ENCODE measurements at places on chromosomes 5 and 9. TPM values are rescaled to one million over a fixed set of nuclear protein-coding genes. Genes with fewer than 3 reads are reported as not detected.
A peak's percentile ranks its signal among the peaks of the same experiment; 100 is the strongest.

Gene ACTBL2
- total RNA-seq, result not detected

Gene HMMR
- 0.47 TPM for total RNA-seq

Gene ARL14EPL
- not detected for total RNA-seq

Gene FREM1
- not detected for total RNA-seq

Gene DIPK1B
- 0.58 TPM for total RNA-seq

Gene DBH
- total RNA-seq, result not detected

Gene BARHL1
- not detected for total RNA-seq

DNA sequence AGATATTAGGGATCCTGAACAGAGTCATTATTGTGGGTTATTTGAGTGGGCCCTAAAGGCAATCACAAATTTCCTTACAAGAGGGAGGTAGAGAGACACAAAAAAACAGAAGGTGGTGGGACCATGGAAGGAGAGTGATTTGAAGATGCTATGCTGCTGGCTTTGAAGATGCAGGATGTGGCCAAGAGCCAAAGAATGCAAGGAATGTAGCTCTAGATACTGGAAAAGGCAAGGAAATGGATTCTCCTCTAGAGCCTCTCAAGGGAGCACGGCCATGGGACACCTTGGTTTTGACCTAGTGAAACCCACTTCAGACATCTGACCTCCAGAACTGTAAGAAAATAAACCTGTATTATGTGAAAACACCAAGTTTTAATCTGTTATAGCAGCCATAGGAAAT, 53.8 kb downstream of the TTC39B start:
- H3K4me3 ChIP-seq, result no peak overlapping the region
- H3K4me1 ChIP-seq, result peaks cover 37% of the 10 kb centered on the region
- no peak for DNase-seq
- no peaks in the 10 kb centered on the region for H3K36me3 ChIP-seq
- H3K27ac ChIP-seq, result no peak overlapping the region

- H3K27ac ChIP-seq, result no peak overlapping the region
- peaks cover 6% of the 10 kb centered on the region for H3K36me3 ChIP-seq
- DNase-seq, result no peak
These were observed 139.4 kb downstream of the ATG10 start for GRCh38 chr5:82111191-82111590.

DNA sequence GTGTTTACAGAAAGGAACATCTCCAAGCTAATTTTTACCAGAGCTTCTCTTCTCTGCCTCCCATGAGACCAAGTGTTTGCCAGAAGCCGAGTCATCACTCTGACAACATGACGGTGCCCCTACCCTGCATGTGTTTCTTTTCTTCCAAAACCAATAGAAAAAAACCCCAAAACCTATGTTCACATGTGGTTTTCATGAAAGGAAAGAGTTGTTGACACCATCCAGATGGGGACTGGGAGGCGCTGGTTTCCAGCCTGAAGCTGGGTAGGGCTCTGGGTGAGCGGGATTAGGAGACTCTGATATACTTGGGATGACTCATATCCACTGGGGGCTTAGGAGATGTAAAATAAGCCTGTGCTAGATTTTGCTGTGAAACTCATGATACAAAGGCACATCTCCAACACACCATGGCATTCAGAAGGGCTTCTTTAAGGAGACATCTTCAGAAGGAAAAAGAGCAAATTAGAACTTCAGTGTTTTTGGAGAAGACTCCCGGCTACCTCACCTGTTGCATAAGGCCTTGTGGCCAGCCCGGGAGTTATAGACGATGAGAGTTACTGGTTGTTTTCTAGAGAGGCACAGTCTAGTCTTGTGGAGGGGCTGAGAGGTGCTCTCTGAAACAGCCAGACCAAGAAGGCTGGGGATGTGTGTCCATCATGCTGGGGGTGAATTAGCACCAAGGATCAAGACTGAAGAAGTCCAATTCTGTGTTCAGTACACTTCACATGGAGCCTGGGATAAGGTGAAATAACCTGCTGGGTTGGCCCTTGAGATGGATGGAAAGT, 108.9 kb upstream of the LHFPL2 start:
- no peak for DNase-seq
- H3K4me3 ChIP-seq, result no peak overlapping the region
- peaks cover 3% of the 10 kb centered on the region for H3K27me3 ChIP-seq
- no peaks in the 10 kb centered on the region for H3K4me1 ChIP-seq
- no peak overlapping the region for H3K27ac ChIP-seq
- H3K36me3 ChIP-seq, result no peaks in the 10 kb centered on the region

- peaks cover 11% of the 10 kb centered on the region for H3K36me3 ChIP-seq
- no peak for DNase-seq
- H3K27me3 ChIP-seq, result no peaks in the 10 kb centered on the region
- no peak overlapping the region for H3K27ac ChIP-seq
- H3K4me3 ChIP-seq, result no peak overlapping the region
These were observed 54.3 kb upstream of the MEGF10 start for GRCh38 chr5:127236254-127236653.

GRCh38 chr5:81301271-81302015, at the start of gene ZCCHC9:
Gene ZCCHC9 (plus strand): TSS chr5:81301587. CDS start chr5:81304758, 3,171 bp downstream.
- DNase-seq, result peak; percentile 91
- no peaks in the 10 kb centered on the region for H3K27me3 ChIP-seq
- no peaks in the 10 kb centered on the region for H3K36me3 ChIP-seq
- peak within 1 kb of the TSS; percentile 95 for H3K27ac ChIP-seq
- H3K4me3 ChIP-seq, result peak within 1 kb of the TSS; percentile 97

- no peak for DNase-seq
- H3K27me3 ChIP-seq, result peaks cover 56% of the 10 kb centered on the region
- no peak overlapping the region for H3K27ac ChIP-seq
- no peak overlapping the region for H3K4me3 ChIP-seq
- H3K36me3 ChIP-seq, result peaks cover 39% of the 10 kb centered on the region
These were observed 803 bp downstream of the PCDHGA7 start for GRCh38 chr5:141383345-141383744.

- no peaks in the 10 kb centered on the region for H3K27me3 ChIP-seq
- H3K4me3 ChIP-seq, result no peak overlapping the region
These were observed 55.5 kb upstream of the IFNK start for GRCh38 chr9:27468462-27469110.

DNA sequence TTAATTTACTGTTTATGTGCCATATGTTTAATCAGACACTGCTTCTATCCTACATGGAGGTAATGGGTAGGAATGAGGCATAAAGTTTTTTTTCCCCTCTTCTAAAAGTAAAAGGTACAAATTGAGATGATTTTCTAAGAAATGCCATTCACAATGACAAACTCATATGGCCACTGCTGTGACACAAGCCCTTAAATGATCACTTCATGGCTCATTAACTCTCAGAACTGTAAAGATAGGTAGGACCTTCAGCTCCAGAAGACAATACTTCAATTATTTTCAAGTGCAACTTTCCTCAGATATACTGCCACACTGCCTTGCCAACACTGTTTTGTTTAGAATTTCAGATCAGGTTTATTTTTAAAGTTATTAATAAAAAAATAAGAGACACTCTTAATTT, 362.9 kb upstream of the ZNF608 start:
- no peaks in the 10 kb centered on the region for H3K27me3 ChIP-seq
- no peaks in the 10 kb centered on the region for H3K36me3 ChIP-seq
- no peak overlapping the region for H3K27ac ChIP-seq
- DNase-seq, result no peak

DNA sequence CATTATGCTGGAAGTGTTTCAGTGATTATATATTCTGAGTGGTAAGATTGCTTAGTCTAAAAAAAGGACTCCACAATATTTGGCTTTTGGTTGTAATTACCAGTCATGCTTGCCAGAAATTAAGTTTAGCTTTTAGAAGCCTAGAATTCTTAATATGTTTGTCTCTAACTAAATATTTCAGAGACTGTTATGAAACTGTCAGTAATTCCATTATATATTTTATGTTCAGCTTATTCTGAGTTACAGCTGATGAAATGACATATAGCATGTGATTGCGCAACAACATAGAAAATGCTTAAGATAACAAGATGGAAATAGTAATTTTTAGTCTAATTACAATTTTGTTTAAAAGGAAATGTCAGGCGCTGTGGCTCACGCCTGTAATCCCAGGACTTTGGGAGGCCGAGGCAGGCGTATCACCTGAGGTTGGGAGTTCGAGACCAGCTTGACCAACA, 44.2 kb downstream of the KIAA1958 start:
- H3K36me3 ChIP-seq, result peaks cover 12% of the 10 kb centered on the region
- no peaks in the 10 kb centered on the region for H3K27me3 ChIP-seq
- DNase-seq, result no peak

- H3K4me1 ChIP-seq, result no peaks in the 10 kb centered on the region
- H3K27ac ChIP-seq, result no peak overlapping the region
- peaks cover 12% of the 10 kb centered on the region for H3K27me3 ChIP-seq
- H3K36me3 ChIP-seq, result no peaks in the 10 kb centered on the region
These were observed 80.3 kb downstream of the CSNK1A1 start for GRCh38 chr5:149470942-149471341.

DNA sequence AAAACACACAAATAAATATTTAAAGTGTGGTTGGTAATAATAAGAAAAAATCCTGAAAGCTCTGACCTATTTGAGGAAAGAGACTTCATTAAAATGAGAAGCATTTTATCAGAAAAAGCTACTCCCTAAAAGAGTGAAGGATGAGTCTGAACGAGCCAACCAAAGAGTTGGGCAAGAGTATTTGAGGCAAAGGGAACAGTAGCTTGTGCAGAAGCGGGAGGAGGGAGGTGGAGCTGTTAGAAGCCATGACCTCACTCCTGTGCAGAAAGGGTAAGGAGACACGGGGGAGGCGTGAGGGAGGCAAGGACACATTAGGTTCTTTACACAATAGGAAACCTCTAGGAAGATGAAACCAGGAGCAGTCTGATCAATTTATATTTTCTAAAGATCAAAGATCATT, 29.4 kb downstream of the SH3RF2 start:
- H3K4me3 ChIP-seq, result no peak overlapping the region
- no peak overlapping the region for H3K27ac ChIP-seq
- peaks cover 10% of the 10 kb centered on the region for H3K27me3 ChIP-seq
- H3K4me1 ChIP-seq, result no peaks in the 10 kb centered on the region
- H3K36me3 ChIP-seq, result no peaks in the 10 kb centered on the region

GRCh38 chr5:133397348-133397747, 215.0 kb downstream of the FSTL4 start:
- H3K36me3 ChIP-seq, result no peaks in the 10 kb centered on the region
- H3K4me3 ChIP-seq, result no peak overlapping the region
- no peak overlapping the region for H3K27ac ChIP-seq
- DNase-seq, result no peak

DNA sequence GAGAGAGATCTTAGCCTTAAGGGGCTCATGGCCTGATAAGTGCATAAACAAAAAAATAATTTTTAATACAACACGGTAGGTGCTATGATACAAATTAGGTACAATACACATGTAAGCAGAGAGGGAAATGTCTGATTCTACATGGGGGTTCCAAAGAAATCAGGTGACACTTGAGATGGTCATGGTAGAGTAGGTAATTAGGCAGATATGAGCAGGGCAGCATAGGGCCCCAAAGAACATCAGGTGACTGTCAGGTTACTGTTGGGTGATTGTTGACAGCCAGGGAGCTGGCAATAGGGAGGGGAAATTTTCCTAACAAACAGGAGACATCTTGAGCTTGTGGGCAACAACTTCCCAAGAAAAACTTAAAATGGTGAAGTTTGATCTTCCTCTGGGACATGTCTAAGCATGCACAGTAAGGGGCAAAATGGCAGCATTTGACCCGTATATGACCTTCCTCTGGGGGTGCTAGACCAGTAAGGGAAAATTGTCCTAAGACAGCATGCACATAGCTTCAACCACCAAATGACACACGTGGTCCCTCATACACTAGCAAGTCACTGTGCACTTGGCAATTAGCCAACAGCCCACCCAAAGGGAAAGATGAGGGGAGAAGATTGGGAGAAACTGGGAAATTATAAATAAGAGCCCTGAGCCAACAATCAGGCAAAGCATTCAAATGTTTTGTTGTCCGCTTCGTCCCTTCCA, 37.3 kb upstream of the TENT4A start:
- H3K27ac ChIP-seq, result no peak overlapping the region
- peaks cover 16% of the 10 kb centered on the region for H3K27me3 ChIP-seq
- peaks cover 2% of the 10 kb centered on the region for H3K36me3 ChIP-seq

DNA sequence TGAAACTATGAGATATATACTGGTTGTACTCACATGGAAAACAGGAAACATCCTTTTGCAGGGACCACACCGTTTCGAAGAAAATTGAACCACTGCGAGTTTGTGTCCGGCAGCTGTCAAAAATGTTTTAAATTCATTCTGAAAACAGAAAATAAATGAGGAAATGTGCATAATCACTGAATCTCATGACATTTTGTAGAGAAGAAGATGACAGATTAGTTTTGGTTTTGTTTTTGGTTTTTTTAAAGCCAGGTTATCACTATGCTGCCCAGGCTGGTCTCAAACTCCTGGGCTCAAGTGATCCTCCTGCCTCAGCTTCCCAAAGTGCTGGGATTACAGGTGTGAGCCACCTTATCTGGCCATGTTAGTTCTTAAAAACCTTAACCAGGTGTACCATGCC, 3.5 kb downstream of the TXNDC8 start:
- H3K27me3 ChIP-seq, result no peaks in the 10 kb centered on the region
- no peak for DNase-seq
- no peak overlapping the region for H3K27ac ChIP-seq
- no peaks in the 10 kb centered on the region for H3K4me1 ChIP-seq

DNA sequence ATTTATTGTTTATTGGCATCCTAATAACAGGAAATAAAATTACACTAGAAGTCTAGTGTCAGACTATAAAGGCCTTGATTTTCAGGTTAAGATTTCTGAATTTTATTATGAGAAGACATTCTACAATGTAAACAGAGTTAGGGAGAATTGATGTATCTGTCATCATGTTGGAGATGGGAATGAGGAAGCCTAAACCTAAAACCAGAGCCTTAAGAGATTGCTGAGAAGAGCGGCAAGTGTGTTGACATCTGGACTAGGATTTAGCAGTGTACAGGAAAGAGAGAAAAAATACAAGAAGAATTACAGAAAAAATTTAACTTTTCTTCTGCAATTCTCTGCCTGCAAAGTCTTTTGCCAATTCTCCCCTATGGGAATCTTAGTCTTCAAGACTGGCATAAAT, 525.5 kb downstream of the NR2F1-AS1 start:
- H3K27me3 ChIP-seq, result no peaks in the 10 kb centered on the region
- H3K36me3 ChIP-seq, result no peaks in the 10 kb centered on the region
- H3K4me1 ChIP-seq, result no peaks in the 10 kb centered on the region
- DNase-seq, result no peak

- H3K36me3 ChIP-seq, result no peaks in the 10 kb centered on the region
- H3K27me3 ChIP-seq, result no peaks in the 10 kb centered on the region
- H3K27ac ChIP-seq, result no peak overlapping the region
- H3K4me3 ChIP-seq, result no peak overlapping the region
- H3K4me1 ChIP-seq, result no peaks in the 10 kb centered on the region
These were observed 368.2 kb downstream of the HINT1 start for GRCh38 chr5:130796902-130797301.

- H3K27me3 ChIP-seq, result peaks cover 78% of the 10 kb centered on the region
- H3K27ac ChIP-seq, result peak overlapping the region; percentile 12
- peaks cover 41% of the 10 kb centered on the region for H3K4me1 ChIP-seq
- H3K36me3 ChIP-seq, result peaks cover 12% of the 10 kb centered on the region
- DNase-seq, result no peak
These were observed 3.6 kb upstream of the NKX2-5 start for GRCh38 chr5:173238312-173239232.

DNA sequence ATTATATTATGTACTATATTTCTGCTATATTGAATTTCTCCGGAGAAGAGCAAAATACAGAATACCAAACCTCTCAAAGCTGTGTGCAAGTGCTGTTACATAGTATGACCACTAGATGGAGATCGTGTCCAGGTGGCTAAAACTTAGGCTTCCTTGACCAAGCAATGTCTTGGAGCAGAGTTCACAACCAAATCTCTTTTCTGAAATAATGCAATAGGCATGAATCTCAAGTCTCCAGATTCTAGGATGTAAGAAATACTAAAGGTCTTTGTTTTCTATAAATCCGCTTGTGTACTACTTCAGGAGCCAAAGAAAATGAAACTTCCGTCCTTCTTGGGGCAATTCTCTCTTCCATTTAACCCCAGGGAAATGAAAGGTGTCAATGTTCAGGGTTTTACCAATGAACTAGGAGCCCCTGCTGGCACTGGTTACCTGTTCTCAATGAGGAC, 181.5 kb upstream of the RAI14 start:
- H3K4me3 ChIP-seq, result no peak overlapping the region
- H3K27me3 ChIP-seq, result peaks cover 20% of the 10 kb centered on the region
- H3K4me1 ChIP-seq, result peaks cover 3% of the 10 kb centered on the region
- no peak for DNase-seq
- H3K36me3 ChIP-seq, result no peaks in the 10 kb centered on the region
